ENCODE measurements at places on chromosomes 12 and 14.
A peak's percentile ranks its signal among the peaks of the same experiment; 100 is the strongest.

DNA sequence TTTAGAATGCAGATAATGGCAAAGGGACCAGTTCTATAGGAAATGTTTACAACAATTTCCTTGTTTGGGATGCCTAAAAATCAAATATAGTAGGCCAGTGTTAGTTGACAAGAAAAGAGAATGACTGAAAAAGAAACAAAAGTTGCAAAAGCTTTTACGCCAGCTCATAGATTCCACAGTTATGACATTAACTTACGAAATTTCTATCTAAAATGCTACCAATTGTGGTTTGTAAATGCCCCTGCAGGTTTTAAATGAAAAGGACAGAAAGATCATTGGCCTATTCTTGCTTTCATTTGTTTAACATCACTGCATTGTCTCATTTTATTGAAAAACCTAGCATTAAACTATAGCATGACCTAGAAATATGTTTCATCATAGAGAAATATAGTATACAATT is 345.8 kb downstream of the CCDC91 start:
- peak; percentile 73 for DNase-seq

- no peak for DNase-seq
These were observed 18.9 kb downstream of the MAP1LC3B2 start for GRCh38 chr12:116578051-116578450.

GRCh38 chr12:12474931-12475795 is 87.5 kb downstream of the DUSP16 start:
- DNase-seq, result no peak

GRCh38 chr12:81988362-81988761 is 229.2 kb upstream of the PPFIA2 start:
- no peak for DNase-seq

- DNase-seq, result peak; percentile 16
These were observed 3.2 kb downstream of the CATSPERB start for GRCh38 chr14:91728616-91729183.

- no peak for DNase-seq
These were observed 1.4 kb upstream of the GLRX5 start for GRCh38 chr14:95533391-95533821.

- DNase-seq, result no peak
These were observed 6.3 kb upstream of the RIN3 start for GRCh38 chr14:92507174-92507768.

DNA sequence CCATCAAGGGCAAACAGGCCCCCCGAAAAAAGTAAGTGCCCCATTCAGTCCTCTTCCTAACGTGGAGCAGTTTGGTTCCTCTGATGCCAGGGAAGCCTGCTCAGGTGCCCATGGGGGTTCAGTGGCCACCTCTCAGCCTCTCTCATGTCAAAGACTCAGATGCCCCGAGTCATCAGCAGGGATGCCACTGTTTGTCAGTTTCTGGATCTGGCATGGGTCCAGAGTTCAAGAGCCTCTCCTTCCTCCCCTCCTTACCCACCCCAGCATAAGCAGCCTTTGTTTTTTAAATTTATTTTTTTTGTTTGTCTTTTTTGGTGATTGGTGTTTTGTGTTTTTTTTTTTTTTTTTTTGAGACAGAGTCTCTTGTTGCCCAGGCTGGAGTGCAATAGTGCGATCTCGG is 11.3 kb downstream of the KMT5A start:
- DNase-seq, result no peak

DNA sequence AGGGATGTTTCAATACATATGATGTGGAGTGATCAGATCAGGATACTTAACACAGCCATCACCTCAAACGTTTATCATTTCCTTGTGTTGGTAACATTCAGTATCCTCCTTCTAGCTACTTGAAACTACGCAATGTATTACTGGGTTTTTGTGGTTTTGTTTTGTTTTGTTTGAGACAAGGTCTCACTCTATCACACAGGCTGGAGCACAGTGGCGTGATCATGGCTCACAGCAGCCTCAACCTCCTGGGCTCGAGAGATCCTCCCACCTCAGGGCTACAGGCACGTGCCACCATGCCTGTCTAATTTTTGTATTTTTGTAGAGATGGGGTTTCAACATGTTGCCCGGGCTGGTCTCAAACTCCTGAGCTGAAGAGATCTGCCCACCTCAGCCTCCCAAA is 70.2 kb upstream of the BCL11B start:
- no peak for DNase-seq

GRCh38 chr12:71642264-71642663 is 21.4 kb downstream of the ZFC3H1 start:
- DNase-seq, result no peak

GRCh38 chr12:2282318-2282717 is 229.5 kb downstream of the CACNA1C start:
- DNase-seq, result no peak
